ENCODE measurements at places on chromosomes 2 and 18.
A peak's percentile ranks its signal among the peaks of the same experiment; 100 is the strongest.

DNA sequence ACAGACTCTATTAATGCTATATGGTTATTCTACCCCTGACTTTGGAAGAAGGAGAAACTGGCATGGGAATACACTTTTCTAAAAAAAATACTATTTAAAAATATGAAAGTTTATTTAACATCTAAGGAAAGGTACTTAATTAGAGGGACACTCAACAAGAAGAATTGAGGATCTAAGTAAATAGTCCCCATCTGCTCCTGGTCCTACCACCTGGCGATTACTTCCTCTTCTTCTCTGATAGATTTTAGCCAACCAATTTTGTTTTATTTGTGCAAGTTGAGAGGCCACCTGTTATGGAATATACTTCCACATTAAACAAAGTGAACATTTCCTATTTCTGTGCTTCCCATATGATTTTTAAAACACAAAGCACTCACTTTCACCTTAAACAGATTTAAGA lies 111.7 kb downstream of the BCL2 start:
- no peak for DNase-seq

GRCh38 chr2:30514134-30514847 lies 67.2 kb downstream of the LCLAT1 start:
- DNase-seq: no peak

DNA sequence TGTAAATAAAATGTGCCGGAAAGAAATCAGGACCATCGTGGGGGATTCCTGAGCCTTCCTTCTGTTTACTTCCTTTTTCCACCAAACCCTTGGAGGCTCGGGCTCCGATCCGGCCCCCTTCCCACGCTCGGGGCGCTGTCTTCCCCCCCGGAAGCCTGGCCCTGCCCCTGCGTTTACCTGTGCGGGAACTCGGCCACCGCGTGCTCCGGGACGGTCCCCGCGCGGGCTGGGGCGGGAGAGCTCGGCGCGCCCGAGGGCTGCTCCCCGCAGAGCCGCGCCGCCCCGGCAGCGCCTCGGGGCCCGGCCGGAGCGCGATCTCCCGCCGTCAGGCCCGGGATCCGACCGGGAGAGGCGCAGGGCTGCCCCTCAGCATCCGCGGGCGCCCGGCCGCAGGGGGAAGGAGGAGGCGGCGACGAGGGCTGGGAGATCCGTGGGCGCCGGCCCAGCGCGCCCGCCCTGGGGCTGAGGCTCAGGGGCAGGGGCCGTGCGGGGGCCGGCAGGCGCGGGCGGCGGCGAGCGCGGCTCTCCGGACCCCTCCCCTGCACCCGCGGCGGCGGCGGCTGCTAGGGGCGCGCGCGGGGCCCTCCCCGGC lies 435 bp downstream of the ADCY3 start:
- no peak for DNase-seq

- no peak for DNase-seq
Measured at GRCh38 chr2:20620271-20620681, 30.6 kb downstream of the HS1BP3 start.

GRCh38 chr2:66702301-66702700 lies 267.4 kb downstream of the MEIS1 start:
- no peak for DNase-seq

DNA sequence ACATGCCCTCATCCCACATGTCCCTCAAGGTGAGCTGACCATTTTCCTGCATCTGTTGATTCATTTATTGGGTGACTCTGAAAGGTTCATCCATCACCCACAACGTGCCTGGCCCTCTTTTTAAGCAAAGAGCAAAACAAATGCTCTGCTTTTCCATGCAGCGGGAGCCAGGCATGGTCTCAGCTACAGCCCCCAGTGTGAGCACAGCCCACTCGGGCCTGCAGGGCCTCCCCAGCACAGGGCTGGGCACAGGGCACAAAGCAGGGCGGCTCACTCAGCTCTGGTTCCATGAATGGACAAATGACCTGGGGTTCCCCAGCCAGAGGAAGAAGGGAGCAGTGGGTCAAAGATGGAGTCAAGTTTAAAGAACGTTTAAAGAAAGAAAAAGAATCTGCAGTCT lies 24.1 kb upstream of the OTOS start:
- DNase-seq: no peak

DNA sequence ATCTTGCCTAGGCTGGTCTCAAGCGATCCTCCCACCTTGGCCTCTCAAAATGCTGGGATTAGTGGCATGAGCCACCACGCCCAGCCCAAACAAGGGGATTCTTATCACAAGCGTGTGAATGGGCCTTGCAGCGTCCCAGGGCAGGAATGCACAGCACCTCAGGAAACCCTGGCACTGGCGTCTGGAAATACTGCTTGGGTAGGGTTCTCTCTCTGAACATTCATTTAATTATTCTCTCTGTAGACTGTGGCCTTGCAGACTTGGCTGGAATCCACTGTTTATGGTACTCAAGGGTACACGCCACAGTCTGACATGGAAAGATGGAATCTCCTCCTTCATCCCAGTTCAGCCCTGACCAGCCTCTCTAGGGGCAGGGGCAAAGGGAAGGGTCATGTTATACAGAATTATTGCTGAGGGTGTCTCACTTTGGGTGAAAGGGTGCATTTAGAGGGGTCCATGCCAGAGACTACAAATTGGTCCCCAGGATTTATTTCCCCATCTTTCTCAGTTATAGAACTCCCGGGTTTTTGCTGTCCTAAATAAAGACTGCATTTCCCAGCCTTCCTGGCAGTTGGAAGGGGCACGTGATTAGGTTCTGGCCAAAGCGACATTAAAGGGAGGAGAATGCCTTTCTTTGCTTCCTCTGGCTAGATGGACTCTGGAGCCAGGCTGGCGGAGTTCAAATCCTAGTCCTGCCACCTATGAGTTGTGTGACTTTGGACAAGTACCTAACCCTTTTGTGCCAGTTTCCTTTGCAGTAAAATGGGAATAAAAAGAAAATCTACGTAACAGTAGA lies 147.2 kb upstream of the HAAO start:
- DNase-seq: no peak

DNA sequence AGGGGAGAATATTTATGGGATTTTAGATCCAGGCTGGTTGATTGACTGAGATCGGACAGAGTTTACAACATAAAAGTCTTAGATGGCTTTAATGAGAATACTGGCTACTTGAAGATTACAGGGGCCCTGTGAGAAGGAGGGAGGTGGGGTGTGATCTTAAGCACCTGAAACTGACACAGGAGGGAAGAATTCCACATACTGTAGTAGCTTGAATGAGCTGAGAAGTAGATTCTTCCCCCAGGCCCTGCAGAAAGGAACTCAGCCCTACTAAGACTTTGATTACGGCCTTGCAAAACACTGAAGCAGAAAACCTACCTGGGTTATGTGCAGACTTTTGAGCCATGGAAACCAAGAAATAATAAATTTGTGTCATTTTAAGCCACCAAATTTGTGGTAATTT lies 1062.9 kb upstream of the GYPC start:
- no peak for DNase-seq

DNA sequence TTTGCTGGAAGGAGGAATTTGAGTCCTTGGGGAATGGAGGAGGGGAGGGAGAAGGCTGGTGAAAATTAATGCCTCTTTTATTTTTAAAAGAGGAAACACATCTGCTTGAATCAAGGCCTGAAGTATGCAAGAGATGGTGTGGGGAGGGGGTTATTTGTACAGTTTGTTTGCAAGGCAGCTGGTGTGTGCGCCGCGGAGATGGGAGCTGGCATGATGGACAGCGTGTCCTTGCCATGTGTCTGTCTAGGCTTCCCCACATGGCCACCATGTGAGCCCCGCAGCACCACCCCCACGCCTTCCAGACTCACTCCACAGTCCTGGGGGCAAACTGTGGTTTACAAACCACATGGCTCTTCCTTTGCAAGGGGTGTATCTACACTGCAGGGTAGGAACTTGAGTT lies 154.8 kb upstream of the APCDD1 start:
- DNase-seq: no peak

- no peak for DNase-seq
Measured at GRCh38 chr2:100998235-100998573, 3.9 kb upstream of the RPL31 start.

DNA sequence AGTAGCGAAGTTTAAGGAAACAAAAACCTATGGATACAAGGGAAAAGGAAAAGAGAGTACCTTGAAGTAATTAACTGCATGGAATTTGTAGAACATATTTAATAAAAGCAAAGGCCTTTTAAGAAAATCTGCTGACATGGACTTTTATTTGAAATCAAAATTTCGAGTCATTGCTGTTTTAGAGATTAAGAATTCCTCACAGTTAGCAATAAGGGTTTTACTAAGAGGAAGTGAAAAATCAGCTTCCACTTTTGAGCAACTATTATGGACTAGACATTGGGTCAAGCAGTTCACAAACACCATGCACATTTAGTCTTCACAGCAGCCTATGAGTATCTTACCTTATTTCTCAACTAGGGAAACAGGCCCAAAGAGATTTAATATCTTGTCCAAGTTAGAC lies 876.3 kb downstream of the BCL11A start:
- DNase-seq: no peak

DNA sequence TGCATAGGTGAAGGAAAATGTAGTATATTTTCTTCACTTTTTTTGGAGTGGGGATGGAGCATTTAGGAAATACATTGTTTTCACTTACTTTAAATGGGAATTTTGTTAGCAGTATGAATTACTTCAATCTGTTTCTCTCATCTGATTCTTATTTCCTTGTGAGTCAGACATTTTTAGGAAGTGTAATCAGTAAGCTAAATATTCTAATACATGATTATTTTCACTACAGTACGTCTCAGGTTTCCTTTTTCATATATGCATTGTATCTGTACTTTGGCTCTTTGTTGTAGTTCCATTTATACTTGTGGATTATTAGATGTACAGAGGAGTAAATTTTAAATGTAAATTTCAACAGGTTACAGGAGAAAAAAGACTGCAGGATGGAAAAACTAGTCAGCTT lies 27.9 kb downstream of the GPD2 start:
- DNase-seq: no peak

GRCh38 chr2:63875559-63876245 lies 34.0 kb downstream of the UGP2 start:
- no peak for DNase-seq

GRCh38 chr2:46364797-46365457 lies 67.7 kb downstream of the EPAS1 start:
- DNase-seq: peak; percentile 65

- DNase-seq: no peak
Measured at GRCh38 chr2:219844401-219845091, 217.1 kb downstream of the SLC4A3 start.

- DNase-seq: no peak
Measured at GRCh38 chr2:108244667-108245414, 5.1 kb downstream of the SULT1C3 start.

DNA sequence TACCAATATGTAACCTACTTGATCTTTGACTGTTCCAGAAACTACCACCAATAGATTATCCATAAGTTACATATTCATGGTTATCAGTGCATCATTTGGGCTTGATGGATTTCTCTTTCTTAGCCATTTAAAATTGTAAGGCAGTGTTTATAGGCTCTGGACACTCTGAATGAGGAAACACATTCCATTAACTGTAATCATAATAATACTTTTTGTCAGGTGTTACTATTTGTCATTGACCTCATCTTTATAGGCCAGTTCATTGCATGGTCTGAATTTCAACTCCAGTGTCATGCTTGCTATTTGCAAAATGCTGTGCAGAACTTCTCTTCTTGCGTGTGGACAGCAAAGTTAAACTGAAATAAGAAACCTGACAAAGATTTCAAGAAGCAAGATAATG lies 1340.2 kb upstream of the ZEB2 start:
- DNase-seq: no peak

- DNase-seq: no peak
Measured at GRCh38 chr2:110170102-110170501, 34.7 kb downstream of the NPHP1 start.

DNA sequence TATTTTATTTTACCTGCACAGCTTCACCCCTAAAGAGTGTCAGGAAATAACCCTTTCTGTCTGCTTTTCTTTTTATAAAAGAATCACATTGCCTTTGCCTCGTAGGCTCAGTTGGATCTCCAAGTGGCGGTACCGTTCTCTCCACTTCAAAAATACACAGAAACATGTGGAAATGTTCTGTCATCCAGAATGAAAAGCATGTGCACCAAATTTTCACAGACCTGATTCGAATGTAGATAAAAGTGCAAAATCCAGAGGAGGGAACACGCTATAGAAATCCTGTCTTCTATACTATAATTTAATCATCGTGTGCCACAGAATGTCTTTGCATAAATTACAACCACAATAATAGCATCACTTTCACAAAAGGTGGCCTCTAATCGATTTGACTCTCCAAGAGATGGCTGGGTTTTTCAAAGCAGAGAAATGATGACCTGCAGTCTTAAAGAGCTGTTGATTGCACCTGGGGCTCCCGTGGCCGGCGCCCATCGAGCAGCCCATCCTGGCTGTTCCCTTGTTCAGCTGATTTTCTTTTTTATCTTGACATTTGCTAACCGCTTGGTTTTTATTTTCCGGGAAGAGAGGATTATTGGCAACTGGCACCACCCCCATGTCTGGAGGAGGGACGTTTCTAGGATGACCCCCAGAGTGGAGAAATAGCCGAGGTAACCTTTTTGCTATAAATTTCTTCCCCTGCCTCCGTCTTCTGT lies 290.2 kb downstream of the SOX11 start:
- no peak for DNase-seq

DNA sequence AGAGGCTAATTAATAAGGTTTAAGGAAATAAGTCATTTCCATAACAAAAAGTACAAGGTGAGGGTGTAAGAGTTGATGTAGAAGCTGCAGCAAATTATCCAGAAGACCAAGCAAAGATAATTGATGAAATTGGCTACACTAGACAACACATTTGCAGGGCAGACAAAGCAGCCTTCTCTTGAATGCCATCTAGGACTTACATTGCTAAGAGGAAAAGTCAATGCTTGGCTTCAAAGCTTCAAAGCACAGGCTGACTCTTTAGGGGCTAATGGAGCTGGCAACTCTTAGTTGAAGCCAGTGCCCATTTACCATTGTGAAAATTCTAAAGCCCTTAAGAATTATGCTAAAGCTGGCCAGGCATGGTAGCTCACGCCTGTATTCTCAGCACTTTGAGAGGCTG lies 728.6 kb upstream of the KLHL29 start:
- DNase-seq: no peak

DNA sequence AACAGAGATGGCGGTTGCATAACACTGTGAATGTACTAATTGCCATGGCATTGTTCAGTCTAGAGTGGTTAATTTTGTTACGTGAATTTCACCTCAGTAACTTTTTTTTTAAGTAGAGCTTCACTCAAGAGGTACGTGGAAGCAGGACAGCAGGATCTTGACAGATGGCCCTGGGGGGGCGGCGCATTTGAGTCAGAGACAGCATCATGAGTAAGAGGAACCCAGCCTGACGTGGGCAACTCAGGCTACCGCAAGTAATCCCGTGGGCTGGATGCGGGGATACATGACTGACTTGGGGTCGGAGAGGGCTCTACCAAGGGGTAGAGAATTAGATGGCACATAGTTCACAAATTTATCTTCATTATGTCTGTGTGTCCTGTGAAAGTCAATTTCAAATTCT lies 38.1 kb upstream of the DAPL1 start:
- DNase-seq: no peak

GRCh38 chr2:62382122-62382521 lies 123.9 kb downstream of the TMEM17 start:
- no peak for DNase-seq

All from CD4-positive, alpha-beta T cell treated with Interleukin-1 beta for 1 hour (primary cell).